Activated naive CD4-positive, alpha-beta T cell treated with anti-CD3 and anti-CD28 coated beads for 36 hours (primary cell): ENCODE measurements at places on chromosomes 7 and 10.
A peak's percentile ranks its signal among the peaks of the same experiment; 100 is the strongest.

DNA sequence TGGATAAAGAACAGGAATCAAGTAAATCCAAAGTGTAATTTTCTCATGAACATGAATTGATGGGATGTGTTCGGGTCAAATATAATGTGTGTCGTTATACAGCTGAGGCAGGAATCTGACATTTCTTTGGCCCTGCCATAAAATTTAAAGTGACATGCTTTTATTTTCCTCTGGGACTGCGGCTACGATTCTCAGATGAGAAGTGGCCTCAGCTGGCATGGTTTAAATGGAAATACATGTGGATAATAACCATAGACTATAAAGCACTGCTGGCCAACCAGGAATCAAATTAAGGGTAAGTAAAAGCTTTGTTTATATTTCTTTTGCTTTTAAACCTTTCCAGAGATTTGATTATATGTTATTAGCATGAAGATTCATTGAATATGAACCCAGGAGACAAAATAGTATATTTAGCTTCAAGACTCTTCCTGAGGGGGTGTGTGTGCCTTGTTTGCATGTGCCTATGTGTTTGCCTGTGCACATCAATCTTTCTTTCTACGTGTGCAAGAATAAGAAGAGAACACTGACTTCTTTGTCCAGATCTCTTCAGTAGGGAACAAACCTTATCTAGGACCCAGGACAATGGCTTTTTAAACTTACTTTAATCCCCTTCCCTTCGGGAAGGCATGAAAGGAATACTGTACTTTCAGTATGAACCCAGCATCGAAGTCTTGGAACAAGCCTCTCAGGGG lies 629.0 kb upstream of the PFKP start:
- DNase-seq = no peak

DNA sequence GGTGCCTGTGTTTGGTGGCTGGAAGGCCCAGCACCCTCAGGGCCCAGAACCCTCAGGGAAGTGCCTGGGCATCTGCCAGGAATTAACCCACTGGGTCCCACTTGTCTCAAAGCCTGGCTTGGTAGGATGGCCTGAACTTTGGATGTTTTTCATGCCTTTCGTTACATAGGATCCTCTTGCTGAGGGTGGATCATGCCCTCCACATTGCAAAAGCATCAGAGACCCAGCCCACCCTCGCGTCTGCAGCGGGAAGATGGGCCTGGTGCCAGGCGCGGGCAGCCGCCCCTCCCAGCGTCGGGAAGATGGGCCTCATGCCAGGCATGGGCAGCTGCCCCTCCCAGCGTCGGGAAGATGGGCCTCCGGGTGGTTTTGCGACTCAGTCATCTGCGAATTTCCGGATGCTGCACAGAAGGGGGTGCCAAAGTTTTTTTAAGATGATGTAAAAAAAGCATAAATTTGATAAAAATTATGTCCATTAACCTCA lies 51.9 kb upstream of the PRKAR1B start:
- DNase-seq = no peak

- no peak for DNase-seq
These were observed 201.1 kb downstream of the GLRX3 start for GRCh38 chr10:130337305-130337640.

GRCh38 chr10:127907411-127908105 lies 655 bp downstream of the PTPRE start:
- DNase-seq = peak; percentile 38

DNA sequence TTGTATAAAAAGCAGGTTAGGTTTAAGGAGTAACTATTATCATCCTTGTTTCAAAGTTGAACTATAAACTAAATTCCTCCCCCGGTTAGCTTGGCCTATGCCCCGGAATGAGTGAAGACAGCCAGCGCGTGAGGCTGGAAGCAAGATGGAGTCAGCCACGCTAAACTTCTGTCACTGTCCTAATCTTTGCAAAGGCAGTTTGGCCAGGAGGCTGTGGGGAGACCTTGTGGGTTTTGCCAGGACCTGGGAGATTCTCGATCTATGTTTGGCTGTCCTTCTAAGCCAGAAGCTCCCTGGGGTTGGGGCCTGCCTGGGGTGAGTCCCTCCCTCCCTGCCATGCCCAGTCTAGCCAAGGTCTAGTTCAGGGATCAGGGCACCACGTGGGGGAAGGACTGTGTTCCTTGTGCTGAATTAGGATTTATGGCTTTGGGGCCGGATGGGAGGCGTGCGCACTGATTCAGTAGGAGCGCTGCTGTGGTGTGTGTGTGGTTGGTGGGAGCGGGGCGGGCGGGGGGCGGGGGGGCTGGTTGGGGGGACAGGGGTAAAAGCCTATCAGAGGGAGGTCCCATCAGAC lies 871 bp upstream of the GTF2IRD1 start:
- DNase-seq = no peak

- DNase-seq = no peak
These were observed 19.7 kb downstream of the SMURF1 start for GRCh38 chr7:99124236-99124635.
